Glutamatergic neuron (in vitro differentiated cells): ENCODE measurements at places on chromosomes 2 and 18. TPM values are rescaled to one million over a fixed set of nuclear protein-coding genes. Genes with fewer than 3 reads are reported as not detected.
A peak's percentile ranks its signal among the peaks of the same experiment; 100 is the strongest.

The SKOR2 gene
- total RNA-seq: 6.7 TPM

The CCDC85A gene
- total RNA-seq: 12.1 TPM

The FHL2 gene
- 3.2 TPM for total RNA-seq

DNA sequence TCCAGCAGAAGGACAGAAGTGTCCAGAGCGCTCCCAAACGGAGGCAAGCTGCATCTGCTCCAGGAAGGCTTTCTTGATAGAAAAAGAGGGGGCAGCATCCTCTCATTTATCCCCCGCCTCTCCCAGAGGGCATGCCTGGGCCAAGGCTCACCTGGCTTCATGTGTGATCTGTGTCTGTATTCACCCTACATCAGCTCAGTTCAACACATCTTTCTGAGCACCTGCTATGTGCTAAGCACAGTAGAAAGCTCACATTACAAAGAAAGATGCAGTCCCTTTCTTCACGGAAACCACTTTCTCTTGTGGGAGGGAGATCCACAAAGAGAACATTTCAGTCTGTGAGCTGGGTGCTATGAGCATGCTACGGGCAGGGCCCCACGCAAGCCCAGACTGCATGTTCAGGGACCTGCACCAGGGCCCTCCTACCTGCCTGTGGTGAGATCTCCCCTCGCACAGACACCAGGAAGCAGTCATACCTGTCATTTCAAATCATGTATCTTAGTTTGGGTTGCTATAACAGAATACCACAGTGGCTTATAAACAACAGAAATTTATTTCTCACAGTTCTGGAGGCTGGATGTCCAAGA is 90.7 kb downstream of the PDCL3 start:
- DNase-seq: no peak

DNA sequence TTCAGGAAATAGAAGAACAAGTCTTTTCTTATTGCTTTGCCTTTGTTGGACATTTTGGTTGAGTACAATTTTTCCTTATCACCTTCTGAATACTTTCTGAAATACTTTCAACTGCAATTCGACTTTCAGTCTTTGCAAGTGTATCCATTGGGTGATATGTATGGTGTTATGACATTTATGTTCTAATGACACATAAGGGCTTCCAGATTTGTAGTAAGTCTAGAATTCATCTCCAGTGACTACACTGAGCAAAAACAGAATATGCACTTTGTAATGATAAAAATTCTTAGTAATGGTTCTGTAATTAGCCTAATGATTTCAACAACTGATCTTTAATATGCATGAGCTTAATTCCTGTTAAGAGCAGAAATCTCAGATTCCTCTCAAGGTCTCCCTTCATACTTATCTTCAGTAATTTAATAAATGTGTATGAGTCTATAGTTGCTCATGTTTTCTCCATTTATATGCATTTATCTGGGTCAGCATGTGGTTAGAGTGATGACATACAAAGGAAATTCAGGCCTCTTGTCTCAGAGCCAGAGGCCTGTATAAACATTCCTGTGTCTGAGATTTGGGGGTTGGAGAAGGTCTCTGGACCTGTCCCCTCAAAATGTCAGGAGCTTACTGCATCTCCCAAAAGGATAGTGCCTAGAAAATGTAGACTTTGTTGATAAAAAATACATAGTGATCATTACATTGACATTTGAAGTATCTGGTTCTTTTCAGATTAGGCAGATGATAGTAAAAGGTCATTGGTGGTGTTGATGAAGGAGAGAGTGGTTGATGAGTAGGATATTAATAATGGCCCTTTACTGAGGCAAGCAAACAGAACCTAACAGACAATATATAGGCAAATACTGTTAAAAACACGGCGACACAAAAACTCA is 114.9 kb downstream of the QPCT start:
- no peak for DNase-seq

DNA sequence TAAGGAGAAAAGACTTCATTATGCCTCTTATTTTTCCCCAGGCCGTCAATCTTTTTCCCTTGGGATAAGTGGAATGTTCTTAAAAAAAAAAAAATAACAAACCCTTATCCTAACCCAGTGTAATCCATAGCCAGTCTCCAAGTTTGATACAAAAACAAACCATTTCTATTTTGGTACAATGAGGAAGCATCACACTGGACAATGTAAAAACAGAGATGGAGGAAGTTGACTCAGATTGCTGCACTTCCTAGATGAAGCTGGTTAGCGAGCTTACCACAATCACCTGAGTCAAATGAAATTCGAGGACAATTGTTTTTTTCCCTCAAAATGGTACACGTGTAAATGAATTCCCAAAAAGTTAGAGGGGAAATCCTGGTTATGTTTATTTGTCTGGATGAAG is 259.7 kb downstream of the TCF4 start:
- no peak for DNase-seq

- DNase-seq: no peak
Observed at GRCh38 chr2:241814643-241815476, 5.9 kb downstream of the NEU4 start.

DNA sequence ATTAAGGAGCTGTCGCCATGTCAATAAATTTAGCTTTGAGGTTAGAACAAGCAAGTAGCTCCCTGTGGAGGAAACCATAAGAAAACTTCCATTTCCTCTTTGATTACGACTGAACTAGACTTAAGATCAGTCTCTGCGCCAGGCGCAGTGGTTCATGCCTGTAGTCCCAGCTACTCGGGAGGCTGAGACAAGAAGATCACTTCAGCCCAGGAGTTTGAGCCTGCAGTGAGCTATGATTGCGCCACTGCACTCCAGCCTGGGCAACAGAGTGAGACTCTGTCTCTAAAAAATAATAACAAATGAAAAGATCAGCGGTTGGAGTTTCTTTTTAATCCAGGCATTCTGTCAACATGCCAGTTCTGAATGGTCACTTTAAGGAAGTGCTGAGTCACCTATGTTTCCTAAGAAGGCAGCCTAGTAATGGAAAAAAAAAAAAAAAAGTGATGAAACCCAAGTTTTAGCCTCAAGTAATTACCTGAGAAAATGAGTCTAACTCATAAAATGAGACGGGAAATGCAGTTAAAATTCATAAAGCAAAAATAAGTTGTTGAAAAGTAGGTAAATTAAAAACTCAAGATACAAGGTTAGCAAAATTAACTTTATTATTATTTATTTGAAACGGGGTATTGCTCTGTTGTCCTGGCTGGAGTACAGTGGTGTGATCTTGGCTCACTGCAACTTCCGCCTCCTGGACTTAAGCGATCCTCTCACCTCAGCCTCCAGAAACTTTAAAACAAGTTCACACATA is 10.2 kb downstream of the C18orf32 start:
- no peak for DNase-seq

DNA sequence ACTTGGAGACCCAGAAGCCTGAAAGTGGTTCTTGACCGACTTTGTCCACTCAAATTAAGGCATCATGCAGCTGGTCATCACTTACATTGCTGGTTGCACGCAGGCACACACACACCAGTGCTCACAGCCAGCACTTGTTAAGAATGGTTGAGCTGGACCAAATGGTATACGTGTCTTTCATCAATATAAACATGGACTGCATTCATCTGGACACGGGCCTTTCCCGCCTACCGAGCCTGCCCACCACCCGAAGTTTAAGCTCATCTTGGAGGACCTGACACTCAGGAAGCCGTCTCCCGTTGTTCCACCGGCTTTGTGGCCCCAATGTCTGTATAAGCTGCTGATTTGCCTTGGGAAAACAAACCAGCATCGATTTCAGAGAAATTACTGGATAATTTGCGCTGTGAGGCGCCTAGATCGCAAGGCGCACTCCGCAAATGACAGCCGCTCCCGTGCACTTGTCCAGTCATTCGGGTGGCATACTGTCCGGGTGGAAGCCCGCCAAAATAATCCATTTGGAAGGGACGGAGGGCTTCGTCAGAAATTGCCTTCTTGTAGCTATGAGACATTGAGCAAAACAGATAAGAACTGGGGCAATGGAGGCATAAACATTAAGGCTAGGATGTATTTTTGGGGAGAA is 40.1 kb upstream of the AKAIN1 start:
- DNase-seq: no peak

- no peak for DNase-seq
Observed at GRCh38 chr2:228377533-228377932, 196.0 kb upstream of the SPHKAP start.

- no peak for DNase-seq
Observed at GRCh38 chr2:16931441-16931840, 265.8 kb upstream of the CYRIA start.

DNA sequence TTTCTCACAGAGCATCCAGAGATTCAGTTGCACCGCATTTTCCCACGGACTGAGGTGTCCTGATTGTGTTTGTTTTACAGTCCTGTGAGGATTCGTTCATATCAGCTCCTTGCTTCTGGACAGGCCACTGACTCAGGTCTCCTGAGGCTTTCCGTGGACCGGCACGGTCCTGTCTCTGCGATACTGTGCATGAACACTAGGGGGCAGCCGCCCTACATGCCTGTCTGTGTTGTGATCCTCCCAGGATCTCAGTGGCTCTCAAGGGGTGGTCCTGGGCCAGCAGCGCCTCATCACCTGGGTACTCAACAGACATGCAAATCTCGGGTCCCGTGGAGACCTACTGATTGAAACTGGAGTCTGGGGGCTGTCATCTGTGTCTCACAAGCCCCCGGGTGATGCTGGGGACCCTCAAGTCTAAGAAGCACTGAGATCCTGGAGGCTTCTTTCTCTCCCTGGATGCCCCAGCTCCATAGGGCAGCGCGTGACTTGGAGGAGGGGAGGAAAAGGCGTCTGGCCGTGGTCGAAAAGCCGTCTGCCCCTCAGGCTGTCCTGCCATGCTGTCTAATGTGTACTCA is 28.9 kb downstream of the IL1R2 start:
- DNase-seq: peak; percentile 92

DNA sequence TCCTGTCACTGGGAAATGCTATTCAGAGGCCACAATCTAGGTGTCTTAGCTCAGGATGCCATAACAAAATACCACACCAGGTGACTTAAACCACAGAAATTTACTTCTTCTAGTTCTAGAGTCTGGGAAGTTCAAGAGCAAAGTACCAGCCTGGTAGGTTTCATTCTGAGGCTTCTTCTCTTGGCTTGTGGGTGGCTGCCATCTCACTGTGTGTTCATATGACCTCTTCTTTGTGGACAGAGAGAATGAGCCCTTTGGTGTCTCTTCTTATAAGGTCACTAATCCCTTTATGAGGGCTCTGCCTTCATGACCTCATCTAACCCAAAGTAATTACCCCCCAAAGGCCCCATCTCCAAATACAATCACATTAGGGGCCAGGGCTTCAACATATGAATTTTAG is 57.3 kb downstream of the RHOB start:
- no peak for DNase-seq

- DNase-seq: no peak
Observed at GRCh38 chr18:56804395-56804794, 153.2 kb downstream of the WDR7 start.

DNA sequence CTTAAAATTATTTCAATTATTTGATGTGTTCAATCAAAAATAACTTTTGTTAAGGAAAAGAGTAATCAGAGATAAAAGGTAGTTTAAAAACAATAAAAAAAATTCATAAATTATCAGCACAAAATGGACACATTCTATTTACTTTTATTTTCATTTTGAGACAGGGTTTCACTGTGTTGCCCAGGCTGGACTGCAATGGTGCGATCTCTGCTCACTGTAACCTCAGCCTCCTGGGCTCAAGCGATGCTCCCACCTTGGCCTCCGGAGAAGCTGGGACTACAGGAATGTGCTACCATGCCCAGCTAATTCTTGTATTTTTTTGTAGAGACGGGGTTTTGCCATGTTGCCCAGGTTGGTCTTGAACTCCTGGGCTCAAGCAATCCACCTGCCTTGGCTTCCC is 47.1 kb downstream of the LPIN2 start:
- no peak for DNase-seq

- DNase-seq: peak; percentile 22
Observed at GRCh38 chr2:207255565-207256470, 90.1 kb upstream of the KLF7 start.

DNA sequence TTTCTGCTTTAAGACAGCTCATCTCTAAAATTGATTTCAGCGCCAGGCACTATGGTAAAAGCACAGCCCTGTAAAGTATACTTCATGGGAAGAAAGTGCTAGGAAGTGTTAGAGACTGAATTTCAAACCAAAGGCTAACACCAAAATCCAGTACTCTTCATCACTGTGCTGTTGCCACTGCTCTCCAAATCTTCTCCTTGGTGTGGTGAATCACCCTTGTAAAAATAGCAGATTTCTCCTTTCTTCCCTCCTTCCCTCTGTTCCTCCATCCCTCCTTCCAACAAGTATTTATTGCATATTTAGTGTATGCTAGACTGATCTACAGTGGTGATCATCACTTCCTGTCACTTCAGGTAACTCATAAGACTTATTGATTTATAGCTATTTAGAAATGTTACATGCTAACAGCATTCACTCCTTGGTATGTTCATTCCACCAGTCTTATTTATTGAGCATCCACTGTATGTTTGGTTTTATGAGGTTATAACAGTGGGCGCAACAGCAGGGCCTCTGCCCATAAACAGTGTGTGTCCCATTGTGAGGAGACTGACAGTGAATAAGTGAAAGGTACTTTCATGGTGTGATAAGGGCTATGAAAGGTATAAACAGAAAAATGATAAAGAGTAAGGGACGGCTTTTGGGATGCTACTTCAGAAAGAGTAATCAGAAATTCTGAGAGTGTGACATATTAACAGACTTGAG is 20.0 kb downstream of the KDM3A start:
- DNase-seq: no peak

DNA sequence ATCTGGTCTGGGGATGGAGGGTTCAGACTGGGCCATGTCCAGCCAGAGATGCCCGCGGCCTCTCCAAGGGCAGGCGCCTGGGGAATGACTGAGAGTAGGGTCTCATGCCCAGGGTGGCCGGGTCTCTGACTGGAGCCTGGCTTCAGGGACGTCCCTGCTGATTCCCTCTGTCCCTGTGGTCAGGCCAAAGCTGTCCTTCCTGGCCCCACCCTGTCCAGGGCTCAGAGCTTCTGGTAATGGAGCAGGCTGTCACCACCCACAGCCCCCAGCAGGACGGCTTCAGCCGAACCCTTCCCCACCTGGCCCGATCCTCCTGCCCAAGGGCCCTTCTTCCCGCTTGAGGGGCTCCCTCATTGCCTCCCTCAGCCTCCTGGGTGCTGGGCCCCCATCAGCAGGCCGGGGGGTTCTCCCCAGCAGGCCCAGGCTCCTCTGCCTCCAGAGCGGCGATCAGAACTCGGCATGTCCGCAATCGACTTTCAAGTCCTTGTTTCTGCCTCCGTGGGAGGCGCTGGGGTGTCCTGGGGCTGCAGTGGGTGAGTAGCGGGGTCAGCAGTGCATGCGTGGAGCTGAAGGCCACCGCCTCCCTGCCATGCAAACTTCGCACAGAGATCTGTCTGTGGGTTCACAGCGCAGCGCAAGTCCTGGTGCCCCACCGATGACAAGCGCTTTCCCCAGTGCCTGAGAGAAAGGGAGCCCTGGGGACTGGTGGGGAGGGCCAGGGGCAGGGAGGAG is 18.3 kb downstream of the RAMP1 start:
- DNase-seq: no peak

GRCh38 chr2:138321458-138321857 is 180.1 kb upstream of the SPOPL start:
- DNase-seq: no peak

GRCh38 chr2:12675801-12676200 is 40.9 kb upstream of the TRIB2 start:
- no peak for DNase-seq

GRCh38 chr18:61797696-61798590 is 94.9 kb downstream of the RNF152 start:
- no peak for DNase-seq
